ENCODE measurements at places on chromosomes 16 and 17.
A peak's percentile ranks its signal among the peaks of the same experiment; 100 is the strongest.

DNA sequence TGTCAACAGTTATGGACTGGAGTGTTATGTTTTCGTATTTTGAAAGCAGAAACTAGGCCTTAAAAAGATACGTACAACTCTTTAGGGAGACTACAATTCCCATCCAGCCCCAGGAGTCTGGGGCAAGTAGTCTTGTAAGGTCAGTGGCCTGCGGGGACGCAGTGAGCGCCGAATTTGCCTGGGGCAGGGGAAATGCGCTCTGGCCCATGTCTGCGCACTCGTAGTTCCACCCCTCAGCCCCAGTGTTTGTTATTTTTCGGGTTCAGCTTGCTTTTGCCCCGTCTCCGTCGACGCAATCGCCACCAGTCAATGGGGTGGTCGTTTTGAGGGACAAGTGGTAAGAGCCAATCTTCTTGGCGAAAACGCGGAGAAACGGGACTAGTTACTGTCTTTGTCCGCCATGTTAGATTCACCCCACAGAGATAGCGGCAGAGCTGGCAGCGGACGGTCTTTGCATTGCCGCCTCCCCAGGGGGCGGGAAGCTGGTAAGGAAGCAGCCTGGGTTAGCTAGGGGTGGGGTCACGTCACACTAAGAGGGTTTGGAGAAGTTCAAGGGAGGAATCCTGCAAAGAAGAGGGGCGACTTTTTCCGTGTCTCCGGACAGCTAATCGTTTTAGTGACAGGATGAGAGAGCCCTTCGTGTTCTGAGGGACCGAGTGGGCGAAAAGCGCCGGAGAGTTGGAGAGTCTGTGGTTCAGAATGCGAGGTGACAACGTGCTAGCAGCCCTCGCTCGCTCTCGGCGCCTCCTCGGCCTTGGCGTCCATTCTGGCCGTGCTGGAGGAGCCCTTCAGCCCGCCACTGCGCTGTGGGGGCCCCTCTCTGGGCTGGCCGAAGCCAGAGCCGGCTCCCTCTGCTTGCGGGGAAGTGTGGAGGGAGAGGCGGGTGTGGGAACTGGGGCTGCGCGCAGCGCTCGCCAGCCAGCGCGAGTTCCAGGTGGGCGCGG is 1.1 kb upstream of the BRCA1 start:
- peak; percentile 1 for DNase-seq

GRCh38 chr17:49230636-49231562 is at the start of gene PHOSPHO1:
Gene PHOSPHO1, minus strand, starts transcription at chr17:49230787. Its CDS starts 4,096 bp downstream, at chr17:49226691.
- peak; percentile 66 for DNase-seq

GRCh38 chr17:21288571-21289017 is 4.1 kb downstream of the MAP2K3 start:
- DNase-seq, result no peak

DNA sequence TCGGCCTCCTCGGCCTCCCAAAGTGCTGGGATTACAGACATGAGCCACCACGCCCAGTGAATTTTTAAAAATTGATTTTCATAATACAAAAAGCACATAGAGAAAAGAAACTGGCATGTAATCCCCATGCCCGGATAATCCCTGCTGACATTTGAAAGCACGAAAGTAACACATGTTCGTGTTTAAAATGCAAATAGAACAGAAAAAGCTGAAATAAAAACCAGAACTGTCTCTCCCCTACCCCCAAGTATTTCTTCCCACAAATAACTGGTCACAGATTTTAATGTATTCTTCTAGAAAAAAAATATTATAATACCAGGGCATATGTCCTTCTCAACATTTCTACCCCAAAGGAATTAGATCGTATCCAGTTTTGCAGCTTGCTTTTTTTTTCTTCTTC is 222.9 kb downstream of the SLC39A11 start:
- no peak for DNase-seq

DNA sequence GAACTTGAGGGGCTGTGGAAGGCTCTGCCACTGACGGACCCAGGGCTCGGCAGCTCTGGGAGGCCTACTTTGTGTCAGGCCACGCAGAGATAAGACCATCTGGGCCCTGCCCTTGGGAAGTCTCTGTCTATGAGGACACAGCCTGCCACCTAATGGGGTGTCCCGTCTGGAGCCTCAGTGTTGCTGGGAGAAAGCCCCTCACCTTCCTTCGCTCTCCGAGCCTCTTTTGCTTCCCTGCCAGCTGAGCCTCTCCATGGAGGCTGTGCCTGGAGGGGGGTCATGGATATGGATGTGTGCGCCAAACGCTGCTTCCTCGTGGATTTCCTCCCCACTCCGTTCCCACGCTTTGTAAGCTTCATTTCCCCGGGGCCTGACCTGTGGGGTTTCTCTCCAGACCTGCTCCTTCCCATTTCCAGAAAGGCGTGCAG is 228.8 kb downstream of the SEC14L1 start:
- DNase-seq, result no peak

DNA sequence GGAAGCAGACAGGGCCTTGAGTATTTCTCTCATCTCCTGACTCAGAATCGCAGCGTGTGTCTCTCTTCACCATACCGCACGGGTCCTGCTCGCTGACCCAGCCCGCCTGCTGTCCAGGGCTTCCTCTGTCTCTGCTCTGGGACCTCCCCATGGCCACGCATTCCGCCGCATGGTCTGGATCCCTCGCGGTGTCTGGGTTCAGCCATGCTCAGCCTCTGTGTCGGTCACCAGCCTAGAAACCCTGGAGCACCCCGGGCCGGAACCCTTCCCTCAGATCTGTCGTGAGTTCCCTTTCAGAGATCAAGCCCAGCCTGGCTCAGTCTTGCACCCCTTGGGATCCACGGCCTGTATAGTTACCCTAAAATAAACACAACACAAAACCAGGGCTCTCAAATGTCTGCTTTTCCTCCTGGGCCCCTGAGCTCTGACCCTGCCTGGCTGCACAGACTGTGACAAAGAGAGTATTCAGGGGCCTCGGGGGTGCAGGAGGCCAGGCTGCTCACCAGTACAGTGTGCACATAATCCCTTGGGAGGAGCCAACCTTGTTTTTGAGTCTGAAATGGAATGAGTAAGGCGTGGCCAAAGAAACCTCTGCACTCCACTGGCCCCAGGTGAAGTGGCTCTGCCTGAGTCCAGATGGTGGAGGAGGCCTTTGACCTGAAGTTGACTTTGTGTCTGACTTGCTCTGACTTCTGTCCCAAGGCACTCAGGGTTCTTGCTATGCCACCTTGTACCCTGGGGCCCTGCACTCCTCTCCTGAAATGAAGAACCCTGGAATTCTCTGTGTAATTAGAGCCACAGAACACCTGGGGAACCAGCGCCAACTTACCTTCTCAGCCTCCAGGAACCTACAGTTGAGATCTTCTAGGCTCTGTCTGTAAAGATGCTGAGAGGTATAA is 5.8 kb upstream of the SPIRE2 start:
- no peak for DNase-seq

GRCh38 chr16:24255456-24256371 is at the start of gene CACNG3:
Gene CACNG3, plus strand, starts transcription at chr16:24256335. Its CDS starts 420 bp downstream, at chr16:24256755.
- peak; percentile 9 for DNase-seq

GRCh38 chr16:531494-532125 is 4.1 kb downstream of the CAPN15 start:
- no peak for DNase-seq

GRCh38 chr17:42312285-42313130 is 24.2 kb downstream of the STAT5A start:
- DNase-seq, result peak; percentile 48

GRCh38 chr16:4677390-4677789 is 16.0 kb upstream of the NUDT16L1 start:
- no peak for DNase-seq

DNA sequence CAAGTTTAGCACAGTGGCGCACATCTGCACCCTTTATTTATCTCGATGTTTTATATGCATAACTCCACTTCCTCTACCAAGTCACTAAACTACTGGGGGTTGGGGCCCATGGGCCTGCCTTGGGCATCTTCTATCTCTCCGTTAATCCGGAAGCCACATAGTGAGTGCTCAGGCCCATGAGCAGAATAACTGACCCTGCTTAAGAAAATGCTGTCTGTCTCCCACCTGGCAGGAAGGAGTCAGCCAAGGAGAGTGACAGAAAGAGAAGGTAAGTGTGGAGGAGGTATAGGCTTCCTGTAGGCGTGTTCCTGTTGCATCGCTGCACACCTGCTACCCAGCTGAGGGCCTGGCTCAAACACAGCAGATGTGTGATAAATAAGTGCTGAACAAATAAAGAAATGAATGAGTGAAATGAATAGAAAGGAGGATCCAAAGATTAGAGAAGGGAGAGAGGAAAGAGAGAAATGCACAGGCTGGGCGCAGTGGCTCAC is 320.1 kb downstream of the SLC39A11 start:
- no peak for DNase-seq

GRCh38 chr16:84271866-84272265 is 22.8 kb upstream of the WFDC1 start:
- peak; percentile 8 for DNase-seq

DNA sequence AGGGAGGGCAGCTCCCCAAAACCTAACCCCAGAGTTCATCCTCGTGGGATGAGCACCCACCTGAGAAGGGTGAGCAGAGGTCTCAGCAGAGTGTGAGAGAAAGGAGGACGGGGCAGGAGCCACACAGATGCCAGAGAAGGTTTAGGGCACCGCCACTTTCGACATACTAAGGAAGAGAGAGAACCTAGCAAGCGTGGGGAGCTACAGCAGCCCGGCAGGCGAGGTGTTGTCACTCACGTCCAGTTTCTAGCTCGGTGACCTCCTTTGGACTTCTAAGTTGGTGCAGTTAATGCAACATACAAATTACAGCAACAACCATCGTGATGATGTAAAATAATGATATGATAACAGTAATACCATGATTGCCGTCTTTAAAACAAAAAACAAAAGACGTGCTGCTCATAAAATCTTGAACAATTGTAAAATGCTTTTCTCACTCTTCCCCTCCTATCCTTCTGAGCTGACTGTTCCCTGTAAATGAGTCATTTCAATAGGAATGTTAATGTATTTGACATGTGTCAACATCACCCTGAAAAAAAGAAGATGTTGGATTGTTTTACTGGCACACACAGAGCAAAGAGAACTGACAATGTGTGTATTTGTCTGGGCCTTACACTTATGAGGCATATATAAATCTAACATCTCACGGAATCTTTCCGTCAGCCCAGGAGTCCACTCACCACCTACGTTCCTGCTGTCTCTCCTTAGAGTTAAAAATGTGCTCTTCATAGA is 158.2 kb upstream of the MAF start:
- DNase-seq, result peak; percentile 60

DNA sequence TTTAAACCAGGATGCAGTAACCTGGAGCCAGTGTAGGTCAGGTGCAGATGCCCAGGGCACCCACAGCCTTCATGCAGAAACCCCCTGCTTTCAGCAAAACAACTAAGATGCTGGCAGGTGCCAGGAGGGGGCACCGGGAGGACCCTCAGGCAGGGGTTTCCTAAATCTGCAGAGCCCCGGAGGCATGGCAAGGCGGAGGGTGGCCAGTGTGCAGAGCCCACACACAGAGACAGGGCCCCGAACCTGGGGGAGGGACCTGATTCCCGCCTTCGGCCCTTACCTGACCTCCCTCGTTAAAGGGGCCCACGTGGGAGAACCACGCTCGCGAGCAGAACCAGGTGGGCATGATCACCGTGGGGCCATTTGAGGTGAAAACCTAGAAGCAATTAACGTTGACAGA is 114.0 kb upstream of the METRNL start:
- no peak for DNase-seq

DNA sequence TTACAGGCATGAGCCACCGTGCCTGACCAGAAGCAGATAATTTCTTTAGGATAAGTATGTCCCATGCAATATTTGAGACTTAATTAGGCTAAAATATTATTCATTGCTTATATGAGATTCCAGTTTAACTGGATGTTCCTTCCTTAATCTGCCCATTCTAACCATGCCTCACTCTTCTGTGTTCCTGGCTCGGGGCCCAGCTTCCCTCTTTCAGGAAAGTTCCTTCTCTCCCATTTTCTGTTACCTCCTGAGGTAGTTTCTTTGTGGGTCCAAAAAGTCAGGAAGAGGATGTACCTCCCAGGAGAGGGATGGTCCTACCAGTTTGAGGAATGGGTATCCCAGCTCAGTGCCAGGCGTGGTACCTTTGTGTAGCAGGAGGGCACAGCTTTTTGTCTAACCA is 23.3 kb downstream of the UNK start:
- DNase-seq, result no peak

GRCh38 chr17:63792055-63792729 is 18.2 kb downstream of the DDX42 start:
- peak; percentile 63 for DNase-seq

GRCh38 chr17:80265205-80266068 is 4.8 kb downstream of the RNF213 start:
- DNase-seq, result no peak

- DNase-seq, result peak; percentile 91
These were observed 1.9 kb downstream of the CALB2 start for GRCh38 chr16:71360378-71360777.

- DNase-seq, result no peak
These were observed 1.7 kb upstream of the LASP1 start for GRCh38 chr17:38867968-38868816.

- peak; percentile 11 for DNase-seq
These were observed 36.0 kb downstream of the OSBPL7 start for GRCh38 chr17:47785538-47786123.

- DNase-seq, result peak; percentile 85
These were observed 17.5 kb downstream of the ALOX15B start for GRCh38 chr17:8056232-8056975.

DNA sequence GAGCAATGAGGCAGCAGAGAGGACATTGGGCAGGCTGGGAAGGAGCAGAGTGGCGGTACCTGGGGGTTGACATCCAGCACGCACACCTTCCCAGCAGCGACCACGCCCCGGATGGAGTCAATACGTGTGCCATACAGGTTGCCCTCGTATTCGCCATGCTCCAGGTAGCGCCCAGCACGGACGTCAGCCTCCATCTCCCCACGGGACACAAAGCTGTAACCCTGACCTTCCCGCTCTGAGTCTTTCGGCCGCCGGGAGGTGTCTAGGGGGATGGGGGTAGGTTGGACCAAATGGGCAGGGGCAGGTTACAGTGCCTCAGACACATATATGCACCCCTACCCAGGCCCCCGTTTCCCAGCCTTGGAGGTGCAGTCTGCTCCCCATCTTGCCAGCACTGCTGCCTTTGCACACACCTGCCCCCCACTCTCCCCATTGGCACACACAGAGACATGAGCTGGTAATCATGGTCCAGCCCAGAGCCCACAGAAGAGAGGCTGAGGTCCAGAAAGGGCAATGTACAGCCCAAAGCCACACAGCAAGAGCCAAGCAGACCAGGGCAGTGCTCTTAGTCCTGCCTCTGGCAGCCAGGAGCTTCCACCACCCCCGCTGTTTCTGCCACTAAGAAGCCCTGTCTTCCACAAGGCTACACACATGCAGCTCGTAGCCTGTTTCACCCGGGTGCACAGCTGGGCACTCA is 27.5 kb downstream of the MPP2 start:
- DNase-seq, result no peak

DNA sequence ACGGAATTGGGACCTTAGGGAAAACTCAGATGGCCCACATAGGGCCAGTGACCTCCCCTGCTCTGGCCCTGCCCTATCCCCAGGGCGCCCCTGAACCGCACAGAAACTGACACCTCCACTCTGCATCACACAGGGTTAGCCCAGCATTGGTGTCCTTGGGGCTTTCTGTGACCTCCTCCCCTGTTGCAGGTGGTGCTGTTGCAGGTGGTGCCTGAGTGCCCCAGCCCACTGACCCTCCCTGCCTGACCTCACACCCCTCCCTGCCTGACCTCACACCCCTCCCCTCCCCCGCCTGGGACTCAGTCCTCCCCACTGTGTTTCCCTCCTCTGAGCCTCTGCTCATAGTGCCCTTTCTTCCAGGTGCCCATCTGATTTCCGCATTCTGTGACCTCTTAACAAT is 21.4 kb downstream of the TNFRSF13B start:
- no peak for DNase-seq

- no peak for DNase-seq
These were observed 174.6 kb downstream of the ZNF423 start for GRCh38 chr16:49681217-49681883.
